ENCODE measurements at places on chromosomes 12 and 14.

GRCh38 chr12:25675808-25676207, 122.7 kb upstream of the LMNTD1 start:
- DNase-seq: no peak

DNA sequence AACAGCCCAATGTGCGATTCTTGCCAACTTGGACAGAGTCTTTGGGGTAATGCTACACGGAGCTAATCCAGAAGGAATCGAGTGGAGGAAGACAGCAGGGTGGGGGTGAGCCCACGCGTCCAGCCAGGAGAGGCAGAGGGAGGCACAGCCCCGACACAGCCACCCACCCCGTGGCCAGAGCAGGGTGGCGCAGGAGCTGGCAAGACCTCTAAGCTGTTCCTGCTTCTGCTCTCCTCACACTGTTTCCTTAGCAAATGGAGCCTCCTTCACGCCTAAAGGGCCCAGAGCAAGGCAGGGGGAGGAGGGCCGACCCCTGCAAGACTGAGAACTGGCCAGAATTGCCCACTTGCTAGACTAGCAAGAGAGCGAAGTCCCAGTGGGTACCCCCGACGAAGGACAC, 91.5 kb downstream of the FBXL14 start:
- no peak for DNase-seq

DNA sequence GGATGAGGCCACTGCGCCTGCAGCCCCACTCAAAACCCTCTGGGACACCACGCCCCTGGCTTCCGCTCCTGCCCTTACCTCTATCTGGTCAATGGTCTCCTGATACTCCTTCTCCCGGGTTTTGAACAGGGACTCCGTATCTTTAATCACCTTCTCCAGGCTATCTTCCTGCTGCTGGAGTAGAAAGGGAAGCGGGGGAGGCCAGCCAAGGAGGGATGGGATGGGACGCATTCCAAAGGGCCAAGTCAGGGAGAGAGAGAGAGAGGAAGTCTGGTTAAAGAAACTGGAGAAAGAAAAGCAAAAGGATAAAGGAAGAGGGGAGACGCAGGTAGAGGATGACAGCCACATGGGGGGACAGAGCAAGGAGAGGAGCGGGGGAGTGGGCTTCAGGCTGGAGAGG, 7.9 kb downstream of the IFFO1 start:
- DNase-seq: no peak

- DNase-seq: no peak
Observed at GRCh38 chr12:91630596-91631293, 448.1 kb upstream of the DCN start.

DNA sequence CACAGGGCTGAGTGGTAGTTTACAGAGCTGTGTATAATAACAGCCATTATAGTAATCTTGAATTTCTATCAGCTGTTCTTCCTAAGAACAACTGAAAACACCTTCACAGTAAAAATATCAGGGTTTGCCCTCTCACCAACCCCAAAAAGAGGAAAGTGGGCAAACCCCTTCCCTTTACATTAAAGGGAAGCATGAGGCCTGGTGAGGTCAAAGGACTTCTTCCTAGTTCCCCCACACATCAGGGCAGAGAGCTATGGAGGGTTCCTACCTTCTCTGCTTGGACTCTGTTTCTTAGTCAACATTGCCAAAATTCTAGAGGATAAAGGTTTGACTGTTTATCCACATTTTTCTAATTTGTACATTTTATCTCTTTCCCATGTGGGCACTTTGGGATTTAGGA, 4.4 kb upstream of the RPAP3 start:
- no peak for DNase-seq

- no peak for DNase-seq
Observed at GRCh38 chr14:38951451-38951850, 151.6 kb downstream of the SEC23A start.

- peak; percentile 6 for DNase-seq
Observed at GRCh38 chr14:106802413-106803364, 1276.3 kb downstream of the TMEM121 start.

GRCh38 chr12:106767954-106768822, 6.3 kb upstream of the RIC8B start:
- DNase-seq: no peak

DNA sequence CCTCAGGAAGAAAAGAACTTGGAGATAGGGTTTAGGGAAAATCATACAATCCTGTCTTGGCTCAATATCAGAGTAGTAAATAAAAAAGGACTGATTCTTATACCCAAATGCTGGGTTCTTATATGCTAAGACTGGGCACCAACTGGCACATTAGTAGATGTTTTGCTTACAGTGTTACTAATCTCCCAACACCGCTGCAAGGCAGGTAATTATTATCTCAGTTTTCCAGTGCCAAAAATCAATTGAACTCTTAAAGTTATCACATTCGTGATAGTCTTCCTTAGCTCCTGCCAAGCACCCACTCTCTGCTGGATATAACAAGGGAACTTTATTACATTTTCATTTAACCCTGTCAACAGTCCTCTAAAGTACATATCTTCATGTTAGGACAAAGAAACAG, 25.0 kb upstream of the HIGD1C start:
- no peak for DNase-seq
